Eye (tissue), 1 donor: ENCODE measurements at places on chromosomes 3 and 15.

- no peak for DNase-seq
Measured at GRCh38 chr15:72358650-72359171, 17.1 kb downstream of the HEXA start.

DNA sequence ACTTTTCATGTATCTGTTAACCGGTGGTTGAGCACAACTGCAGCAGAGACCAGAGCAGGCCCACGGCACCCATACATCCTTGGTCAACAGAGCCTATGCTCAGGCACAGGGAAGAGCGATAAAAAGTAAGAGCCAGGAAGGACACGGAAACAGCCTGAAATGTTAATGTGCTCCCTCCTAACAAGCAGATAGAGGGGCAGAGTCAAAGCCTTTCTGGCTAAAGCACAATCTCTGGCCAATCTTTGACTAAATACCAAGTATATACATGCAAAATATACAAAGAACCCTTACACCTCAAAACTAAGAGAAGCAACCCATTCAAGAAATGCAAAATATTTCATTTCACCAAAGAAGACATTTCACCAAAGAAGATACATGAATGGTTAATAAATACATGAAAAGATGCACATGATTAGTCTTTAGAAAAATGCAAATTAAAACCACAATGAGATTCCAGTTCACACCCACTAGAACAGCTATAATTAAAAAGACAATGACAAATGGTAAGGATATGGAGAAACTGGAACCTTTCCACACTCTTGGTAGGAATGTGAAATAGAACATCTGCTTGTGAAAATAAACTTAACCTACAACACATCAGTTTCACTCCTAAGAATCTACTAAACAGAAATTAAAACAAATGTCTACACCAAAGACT is 88.0 kb downstream of the OSBPL10 start:
- DNase-seq, result no peak

- no peak for DNase-seq
Measured at GRCh38 chr15:71437919-71438318, 322.6 kb downstream of the THSD4 start.

GRCh38 chr3:154515921-154516320 is 85.9 kb upstream of the GPR149 start:
- DNase-seq, result no peak

- no peak for DNase-seq
Measured at GRCh38 chr15:29921130-29921601, 98.9 kb upstream of the TJP1 start.

DNA sequence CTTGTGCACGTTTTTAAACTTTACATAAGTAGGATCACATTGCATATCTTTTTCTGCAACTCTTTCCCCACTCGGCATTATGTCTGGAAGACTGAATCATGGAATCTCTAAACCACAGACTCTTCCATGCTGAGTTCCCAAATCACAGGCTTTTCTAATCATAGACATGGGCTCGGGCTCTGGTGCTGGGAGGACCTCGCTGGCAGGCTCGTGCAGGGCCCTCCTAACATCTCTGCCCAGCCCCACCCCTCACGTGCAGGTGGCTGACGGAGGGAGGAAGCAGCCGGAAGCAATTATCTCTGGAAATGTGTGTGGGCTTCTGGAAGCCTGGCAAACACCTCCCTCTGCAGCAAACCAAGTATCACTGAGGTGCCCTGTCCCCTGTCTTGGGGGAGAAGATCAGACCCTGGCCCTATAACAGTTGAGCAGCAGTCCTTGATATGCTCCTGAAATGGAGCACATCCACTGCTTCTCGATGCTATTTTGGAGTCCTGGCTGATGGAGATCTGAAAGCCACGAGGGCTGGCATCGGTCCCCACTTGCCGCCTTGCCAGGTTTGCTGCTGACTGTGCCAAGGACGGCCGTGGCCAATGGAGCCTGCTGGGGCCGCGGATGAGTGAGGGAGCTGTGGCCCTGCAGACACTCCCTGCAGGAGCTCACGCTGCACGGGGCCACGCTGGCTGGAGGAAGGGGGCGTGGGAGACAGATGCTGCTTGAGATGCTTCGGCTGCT is 4.4 kb upstream of the IQSEC1 start:
- DNase-seq, result peak; percentile 44

DNA sequence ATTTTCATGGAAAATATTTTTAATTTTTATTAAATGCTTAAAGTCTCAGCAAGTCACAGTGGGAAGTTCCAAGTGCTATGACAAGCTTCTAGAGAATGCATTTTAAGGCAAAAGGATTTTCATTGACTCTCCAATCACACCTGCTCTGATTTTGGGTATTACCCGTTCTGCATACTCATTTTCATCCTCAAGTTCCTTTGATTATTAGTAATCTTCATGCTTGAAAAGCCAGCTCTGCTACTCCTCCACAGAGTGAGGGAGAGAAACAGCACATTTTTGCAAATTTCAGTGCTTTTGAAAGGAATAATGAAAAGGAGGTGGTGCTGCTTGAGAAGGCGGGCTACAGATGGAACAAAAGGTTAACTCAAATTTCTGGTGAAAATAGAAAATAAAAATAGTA is 450.7 kb downstream of the NSUN3 start:
- no peak for DNase-seq

DNA sequence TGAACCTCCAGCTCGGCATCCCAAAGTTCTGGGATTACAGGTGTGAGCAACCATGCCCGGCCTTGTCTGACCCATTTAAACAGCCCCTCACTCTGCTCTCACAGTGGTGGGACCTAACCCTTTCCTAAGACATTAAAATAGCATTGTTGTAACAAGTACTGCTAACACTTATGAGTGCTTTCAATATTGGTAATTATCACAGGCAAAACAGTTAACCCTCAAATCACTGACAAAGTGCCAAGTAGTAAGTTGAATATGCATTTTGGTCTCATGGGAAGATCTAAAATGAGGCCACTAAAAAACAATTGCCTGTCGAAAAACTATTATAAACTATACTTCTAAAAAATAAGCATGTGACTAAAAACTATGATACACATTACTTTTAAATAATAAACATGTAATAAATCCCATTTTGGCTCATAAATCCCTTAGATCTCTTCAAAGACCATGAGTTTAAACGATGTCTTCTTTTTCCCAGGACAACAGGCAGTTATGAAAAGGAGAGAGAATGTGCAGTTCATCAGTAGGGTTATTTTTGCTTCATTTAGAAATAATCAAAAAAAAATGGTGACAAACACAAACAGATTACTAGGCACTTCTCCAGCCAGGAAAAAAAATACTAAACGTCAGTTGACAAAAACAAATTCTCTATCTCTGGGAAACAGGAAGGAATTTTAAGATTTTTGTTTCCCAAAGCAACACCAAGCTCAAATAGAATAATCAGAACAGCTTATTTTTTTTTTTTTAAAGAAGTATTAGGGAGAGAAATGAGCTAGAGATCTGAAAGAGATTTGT is 95.4 kb downstream of the RFTN1 start:
- no peak for DNase-seq

DNA sequence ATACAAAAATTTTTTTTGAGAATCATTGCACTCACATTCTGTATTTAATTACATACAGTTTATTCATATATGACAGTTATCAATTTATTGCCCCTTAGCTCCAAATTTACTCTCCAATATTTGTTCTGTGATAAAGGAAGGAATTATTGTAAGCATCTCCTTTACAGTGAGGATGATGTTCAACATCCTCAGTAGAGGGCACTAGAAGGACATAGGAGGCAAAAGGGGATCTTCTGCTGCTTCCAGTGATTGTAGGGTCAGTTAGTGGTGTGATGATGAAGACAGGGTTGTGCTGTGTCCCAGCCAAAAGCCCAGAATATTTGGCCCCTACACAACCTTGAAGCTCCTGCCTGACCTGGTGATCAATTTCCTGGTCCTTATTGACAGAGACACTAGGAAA is 89.9 kb upstream of the DCBLD2 start:
- DNase-seq, result no peak

DNA sequence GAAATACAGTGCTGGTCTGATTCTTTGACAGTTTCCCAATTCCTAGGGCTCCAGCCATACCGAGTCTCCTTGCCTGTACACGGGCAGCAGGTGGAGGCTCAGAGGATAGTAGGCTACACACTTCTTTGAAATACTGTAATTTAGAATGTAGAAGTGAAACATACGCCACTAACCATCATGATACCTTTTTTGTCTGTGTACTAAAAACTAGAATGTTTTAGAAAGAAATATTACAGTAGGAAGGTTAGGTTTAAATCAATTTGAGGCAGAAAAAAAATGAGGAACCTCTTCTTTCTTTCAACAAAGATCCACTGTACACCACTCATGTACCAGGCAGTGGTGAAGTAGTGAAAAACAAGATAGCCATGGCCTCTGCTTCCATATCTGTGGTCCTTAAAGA is 354.7 kb downstream of the MCTP2 start:
- no peak for DNase-seq

- DNase-seq, result no peak
Measured at GRCh38 chr3:56491566-56491965, 23.3 kb upstream of the ERC2 start.
